ENCODE measurements at places on chromosomes 4 and X.

GRCh38 chr4:55014876-55015275, 110.5 kb downstream of the KDR start:
- DNase-seq: no peak

GRCh38 chr4:99833756-99834155, 17.1 kb downstream of the DAPP1 start:
- no peak for DNase-seq

DNA sequence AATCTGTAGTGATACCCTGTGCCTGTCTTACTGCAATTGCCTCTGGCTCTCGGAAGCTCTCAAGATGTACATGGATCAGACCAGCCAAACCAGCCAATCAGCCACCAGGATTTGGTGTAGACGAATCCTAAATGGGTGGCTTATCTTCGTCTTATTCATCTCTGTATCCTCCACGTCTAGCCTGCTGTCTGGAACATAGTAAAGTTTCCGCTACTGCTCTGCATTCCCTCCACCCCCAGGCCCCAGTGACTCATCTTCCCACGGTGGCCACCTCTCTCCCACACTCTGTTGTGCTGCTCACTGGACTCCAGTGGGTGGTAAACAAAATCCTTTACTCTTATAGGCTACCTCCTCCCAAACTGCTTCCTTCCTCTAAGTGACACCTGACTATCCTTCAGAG, 37.8 kb downstream of the SEPTIN6 start:
- DNase-seq: no peak

DNA sequence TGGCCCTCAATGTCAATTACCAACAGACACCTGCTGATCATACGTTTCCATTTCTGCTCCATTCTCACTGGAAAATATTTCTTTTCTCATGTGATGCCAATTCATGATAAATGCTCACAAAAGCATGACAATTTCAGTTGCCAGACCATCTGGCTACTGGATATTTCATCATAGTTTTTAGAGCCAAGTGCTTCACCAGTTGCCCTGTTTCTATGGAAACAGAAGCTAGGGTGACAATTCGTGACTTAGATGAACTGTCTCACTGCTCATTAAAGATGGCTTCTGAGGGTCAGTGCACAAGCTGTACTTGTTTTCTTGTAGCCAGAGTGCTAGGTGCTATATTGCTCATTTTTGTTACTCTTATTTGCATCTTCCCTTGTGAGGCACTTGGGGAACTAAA, 184.9 kb downstream of the COMMD8 start:
- DNase-seq: no peak

GRCh38 chr4:152599095-152599494, 63.2 kb upstream of the FBXW7 start:
- no peak for DNase-seq

GRCh38 chrX:39679497-39680157, 418.1 kb downstream of the BCOR start:
- no peak for DNase-seq

DNA sequence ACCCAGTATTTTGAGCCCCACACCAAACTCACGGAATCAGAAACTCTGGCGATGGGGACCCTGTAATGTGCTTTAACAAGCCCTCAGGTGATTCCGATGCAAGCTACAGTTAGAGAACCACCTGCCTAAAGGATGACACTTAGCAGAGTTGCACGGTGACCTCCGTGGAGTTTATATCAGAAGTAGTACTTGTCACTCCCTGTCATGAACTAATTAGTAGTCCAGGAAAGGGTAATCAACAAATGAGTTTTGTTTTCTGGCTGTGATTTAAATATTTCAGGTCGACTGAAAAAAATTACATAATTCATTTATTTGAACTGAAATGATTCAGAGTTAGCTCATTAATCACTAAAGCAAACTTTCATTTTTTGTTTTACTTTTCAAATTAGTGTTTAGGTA, 56.4 kb downstream of the TMA16 start:
- DNase-seq: no peak

DNA sequence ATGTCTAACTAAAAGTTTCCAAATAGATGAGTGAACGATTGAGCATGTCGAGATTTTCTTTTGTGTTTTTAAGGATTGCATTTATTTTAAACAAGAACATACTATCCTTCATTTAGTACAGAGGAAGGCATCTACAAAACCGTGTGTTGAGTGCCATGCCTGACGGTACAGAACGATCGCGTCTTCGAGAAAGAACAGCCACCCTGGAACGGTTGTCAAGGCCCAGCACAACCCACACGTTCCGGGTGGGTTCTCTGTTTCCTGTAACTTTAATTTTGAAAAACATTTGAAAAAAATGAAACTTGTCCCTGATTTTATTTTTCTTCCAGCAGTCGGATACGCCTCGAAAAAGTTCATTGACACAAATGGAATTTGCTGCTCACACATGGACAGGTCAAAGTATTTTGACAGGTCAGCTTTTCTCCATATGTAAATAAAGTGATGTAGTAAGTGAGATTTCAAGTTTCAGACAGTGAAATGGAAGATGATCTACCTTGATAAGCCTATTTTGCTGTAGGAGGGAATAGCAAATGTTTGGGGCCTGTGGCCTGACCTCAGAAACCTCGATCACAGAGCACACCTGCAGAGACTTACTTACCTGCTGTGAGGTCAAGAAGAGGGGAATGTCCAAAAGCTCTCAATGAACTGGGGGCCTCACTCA, 24.4 kb upstream of the CYP4V2 start:
- DNase-seq: no peak

GRCh38 chrX:103941201-103941975, 21.0 kb upstream of the TMSB15B start:
- no peak for DNase-seq

GRCh38 chrX:139429913-139430312, 100.6 kb upstream of the F9 start:
- DNase-seq: no peak

GRCh38 chr4:132530861-132531260, 618.2 kb upstream of the PCDH10 start:
- no peak for DNase-seq

DNA sequence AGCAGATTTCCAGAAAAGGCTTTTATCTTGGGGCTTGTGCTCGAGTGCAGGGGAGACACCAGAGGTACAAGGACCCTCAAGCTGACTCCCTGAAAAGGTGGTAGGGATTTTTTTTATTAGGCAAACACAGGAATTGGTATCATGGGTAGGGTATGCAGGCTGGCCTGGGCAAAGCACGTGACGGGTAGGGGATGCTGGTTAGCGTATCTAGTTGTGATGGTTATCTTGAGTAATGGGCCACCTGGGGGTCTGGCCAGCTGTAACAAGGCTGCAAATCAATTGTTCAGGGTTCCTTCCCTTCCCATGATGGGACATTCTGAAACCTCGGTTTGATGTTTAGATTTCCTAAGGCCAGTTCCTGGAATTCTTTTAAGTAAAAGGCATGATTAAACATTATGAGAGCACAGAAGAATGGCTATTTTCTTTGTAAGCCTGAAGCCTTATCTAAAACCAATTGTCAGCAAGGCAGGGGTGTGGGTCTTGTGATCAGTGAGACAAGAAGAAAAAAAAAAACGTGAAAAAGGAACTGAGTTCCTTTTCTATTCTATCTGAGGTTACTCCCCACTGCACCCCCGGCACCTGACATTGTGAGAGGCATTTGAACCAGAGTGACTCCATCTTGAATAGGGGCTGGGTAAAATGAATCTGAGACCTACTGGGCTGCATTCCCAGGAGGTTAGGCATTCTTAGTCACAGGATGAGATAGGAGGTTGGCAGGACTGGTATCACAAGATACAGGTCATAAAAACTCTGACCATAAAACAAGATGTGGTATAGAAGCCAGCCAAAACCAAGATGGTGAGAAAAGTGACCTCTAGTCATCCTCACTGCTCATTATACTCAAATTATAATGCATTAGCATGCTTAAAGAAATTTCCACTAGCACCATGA, 64.2 kb upstream of the S100G start:
- DNase-seq: no peak

DNA sequence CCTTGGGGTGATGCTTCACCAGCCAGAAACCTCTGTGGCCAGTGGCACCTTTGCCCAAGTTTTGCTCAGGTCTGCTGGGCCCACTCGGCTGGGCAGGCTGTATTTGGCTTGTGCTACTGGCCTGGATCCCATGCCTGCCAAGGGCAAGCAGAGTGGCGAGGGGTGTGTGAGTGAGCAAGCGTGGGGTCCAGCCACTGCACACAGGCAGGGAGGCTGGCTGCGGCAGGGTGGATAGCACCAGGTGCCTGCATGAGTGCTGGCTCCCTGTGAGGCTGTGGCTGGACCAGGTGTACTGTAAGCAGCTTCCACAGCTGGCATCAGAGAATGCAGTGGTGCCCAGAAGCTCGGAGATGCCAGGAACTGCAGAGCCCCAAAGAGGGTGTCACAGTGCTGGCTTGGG, 478.5 kb downstream of the STPG2 start:
- no peak for DNase-seq

DNA sequence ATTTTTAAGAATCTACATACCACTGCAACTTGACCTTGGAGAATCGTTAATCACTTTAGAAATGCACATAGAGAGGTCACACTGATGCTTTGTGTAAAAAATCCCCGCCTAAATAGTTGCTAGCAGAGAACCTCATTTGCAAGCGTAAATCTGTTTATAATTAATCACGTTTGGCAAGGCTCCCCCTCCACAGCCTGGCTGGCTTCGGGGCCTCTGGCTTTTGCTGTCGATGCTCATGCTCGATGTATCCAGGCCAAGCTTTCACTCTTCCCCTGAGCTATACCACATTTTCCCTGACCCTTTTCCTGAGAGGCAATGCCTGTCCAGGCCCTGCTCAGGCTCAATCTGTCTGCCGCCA, 23.4 kb downstream of the CYTL1 start:
- DNase-seq: no peak

- no peak for DNase-seq
Measured at GRCh38 chr4:182124359-182124758, 118.8 kb upstream of the TENM3 start.

GRCh38 chrX:23610495-23610894, 56.8 kb upstream of the PRDX4 start:
- DNase-seq: no peak
